Mesothelial cell of epicardium (in vitro differentiated cells): ENCODE measurements at places on chromosomes 2 and 18. TPM values are rescaled to one million over a fixed set of nuclear protein-coding genes. Genes with fewer than 3 reads are reported as not detected.

DNA sequence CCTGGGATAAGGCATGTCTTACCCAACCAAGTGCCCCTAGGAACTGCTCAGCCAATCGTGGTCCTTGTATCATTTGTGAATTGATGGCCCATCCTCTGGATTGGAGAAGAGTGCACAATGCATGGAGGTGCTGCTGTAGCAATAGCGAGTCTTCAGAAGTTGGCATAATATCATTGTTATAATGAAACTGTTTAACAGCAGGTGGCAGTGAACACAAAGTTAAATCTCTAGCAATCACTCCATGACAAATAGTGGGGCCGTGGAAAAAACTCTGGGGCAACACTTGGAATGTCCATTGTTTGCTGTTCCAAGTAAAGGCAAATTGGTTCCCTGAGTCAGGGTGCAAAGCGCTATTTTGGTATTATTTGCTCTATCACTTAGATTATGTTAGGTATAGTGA is 11.4 kb downstream of the REG1A start:
- DNase-seq, result no peak

DNA sequence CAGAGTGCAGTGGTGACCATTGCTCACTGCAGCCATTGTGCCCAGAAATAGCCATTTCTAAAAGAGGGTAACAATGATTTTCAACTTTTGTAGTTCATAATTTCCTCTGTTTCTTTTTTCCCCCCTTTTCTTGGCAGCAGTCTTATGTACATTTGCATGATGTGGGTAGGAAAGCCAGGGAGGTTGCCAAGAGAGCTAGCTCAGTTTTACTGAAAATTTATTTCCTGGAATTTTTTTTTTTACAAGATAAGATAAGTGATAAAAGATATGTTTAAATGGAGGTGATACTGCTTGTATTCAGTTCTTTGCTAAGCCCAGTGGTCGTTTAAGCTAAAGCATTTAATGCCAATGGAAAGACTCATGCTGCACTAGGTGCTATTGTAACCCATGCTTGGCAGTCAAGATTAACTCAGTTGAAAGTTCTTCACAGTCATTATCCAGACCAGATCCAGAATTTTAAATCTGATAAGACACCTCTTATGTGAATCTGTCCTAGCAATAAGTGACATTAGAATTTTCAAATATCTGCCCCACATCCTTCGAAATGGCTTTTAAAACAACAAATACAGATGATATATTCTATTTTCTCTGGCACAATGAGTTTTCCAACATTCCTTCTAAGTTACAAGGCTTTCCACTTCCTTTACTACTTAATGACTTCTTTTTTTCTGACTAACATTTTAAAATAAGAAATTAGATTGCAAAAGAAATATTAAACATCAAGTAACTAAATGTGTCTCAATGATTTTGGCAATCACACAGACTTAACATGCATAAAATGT is 4.4 kb upstream of the ATP8B1 start:
- no peak for DNase-seq

- peak; percentile 65 for DNase-seq
Observed at GRCh38 chr2:133780099-133780996, 212.1 kb upstream of the NCKAP5 start.

- no peak for DNase-seq
Observed at GRCh38 chr2:122003196-122003940, 247.9 kb downstream of the TSN start.

Gene TWIST2
- total RNA-seq, result 17.8 to 19.6 TPM (median 18.6 TPM) in 3 replicates
